Cerebellum (tissue), 4 donors: ENCODE measurements at places on chromosomes 4 and X.

- no peak for DNase-seq
Observed at GRCh38 chrX:119763836-119764387, 5.5 kb downstream of the SOWAHD start.

GRCh38 chr4:2871466-2871865 is 27.8 kb downstream of the ADD1 start:
- no peak for DNase-seq

GRCh38 chr4:125283707-125284279 is 31.0 kb upstream of the FAT4 start:
- no peak for DNase-seq

- DNase-seq = no peak
Observed at GRCh38 chr4:87498446-87498900, 30.7 kb downstream of the SPARCL1 start.

DNA sequence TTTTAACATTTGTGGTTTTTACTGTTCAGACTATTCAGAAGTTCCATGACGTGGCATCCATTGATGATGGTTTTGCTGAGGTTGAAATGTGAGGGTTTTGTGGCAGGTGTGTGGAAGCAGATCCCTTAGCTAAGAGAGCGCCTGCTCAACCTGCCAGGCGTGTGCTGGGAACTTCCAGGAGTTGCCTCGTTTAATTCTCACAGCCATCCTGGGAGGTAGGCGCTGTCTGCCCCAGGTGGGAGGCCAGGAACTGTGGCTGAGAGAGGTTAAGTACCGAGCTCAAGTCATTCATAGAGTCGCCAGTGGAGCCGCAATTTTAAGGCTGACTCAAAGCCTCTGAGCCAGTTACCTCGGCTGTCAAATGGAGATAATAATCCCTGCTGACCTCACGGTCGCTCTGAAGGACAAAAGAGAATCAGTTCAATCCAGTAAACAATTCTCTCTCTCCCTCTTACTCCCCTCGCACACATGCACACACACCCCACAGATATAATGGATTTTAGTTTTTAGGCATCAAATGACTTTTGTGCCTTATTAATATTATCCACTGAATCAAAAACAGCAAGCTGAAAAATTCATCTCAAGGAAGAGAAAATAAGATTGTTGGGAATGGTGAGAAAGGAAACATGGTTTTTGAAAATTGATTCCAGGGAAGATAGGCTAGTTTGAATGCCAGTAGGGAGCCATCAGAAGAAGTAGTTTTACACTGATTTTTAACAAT is 171.3 kb downstream of the PTTG2 start:
- no peak for DNase-seq

GRCh38 chr4:88457307-88458103 is 586 bp downstream of the HERC5 start:
- peak; percentile 1 for DNase-seq

GRCh38 chrX:66043584-66043983 is 3.7 kb upstream of the VSIG4 start:
- no peak for DNase-seq

DNA sequence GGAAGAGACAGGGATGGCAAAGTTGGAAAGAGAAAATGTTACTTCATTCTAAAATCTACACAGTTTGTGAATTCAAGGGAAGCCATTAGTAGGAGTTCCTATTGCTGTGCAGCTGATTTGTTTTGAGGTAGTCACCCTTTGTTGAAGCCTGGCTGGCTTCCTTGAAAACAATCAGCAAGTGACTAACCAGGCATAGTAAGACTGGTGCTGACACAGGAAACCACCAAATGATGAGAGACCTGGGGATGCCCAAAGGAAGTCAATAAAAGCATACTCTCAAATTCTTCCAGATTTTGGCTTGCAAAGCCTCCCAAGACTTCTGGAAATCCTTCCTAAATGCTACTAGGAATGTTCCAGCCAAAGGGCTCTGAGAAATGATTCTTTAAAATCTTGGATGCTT is 23.9 kb upstream of the PRDM8 start:
- no peak for DNase-seq

DNA sequence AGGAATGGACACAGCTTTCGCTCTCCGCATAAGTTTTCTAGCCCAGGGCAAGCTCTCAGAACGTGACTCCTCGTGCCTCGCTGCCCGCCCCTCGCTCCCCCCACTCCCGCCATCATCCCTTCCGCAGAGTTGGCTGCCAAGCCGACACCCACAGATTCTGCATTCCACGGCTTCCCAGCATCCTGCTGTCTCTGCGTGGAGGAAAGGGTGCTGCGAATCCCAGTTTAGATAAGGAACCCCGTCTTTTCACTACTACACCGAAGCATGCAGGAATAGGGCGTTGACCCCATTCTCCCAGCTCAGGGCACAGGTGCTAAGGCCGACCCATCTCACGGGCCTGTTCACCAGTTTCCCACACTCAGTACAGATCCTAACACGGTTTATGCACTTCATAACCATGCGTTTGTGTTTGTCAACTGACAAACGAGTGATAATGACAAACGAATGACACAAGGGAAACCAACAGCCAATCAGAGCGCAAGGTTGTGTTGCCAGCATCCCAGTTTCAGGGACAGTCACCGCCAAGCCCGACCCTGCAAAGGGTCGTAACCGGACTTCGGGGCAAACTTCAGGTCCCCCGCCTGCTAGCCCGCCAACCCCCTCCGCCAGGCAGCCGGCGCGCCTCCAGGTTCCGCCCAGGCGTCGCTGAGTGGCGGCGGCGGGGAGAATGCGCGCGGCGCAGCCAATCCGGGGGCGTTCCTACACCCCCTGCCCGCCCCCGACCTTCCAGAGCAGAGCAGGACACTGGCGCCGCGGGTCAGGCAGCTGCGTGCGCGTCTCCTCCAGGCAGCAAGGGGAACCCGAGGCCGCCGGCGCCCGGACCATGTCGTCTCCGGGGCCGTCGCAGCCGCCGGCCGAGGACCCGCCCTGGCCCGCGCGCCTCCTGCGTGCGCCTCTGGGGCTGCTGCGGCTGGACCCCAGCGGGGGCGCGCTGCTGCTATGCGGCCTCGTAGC is at the start of gene CYP2U1:
TSS of gene CYP2U1 (plus strand) at position 729 of the 954 bp plus-strand sequence. CDS start at position 824, 95 bp downstream.
- peak; percentile 90 for DNase-seq

DNA sequence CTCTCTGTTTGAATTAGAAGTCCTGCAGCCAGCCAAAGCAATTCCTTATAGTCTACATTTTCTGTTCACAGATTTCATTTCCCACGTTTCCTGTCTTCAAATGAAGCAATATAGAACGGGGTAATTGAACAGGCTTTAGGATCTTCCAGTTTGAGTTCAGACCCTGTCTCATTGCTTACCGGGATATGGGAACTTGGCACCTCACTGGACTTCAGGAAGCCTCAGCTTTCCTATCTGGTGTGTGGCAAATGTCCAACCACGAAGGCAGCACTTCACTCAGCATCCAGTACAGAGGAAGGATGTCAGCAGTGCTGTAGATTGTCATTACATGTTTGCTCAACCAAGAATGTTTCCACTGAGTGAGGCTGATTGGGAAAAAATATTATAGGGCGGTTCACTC is 271.1 kb upstream of the ZFP42 start:
- DNase-seq = no peak

GRCh38 chr4:179624768-179625181 is 2182.5 kb upstream of the AGA start:
- DNase-seq = no peak

- no peak for DNase-seq
Observed at GRCh38 chrX:12673487-12673886, 117.7 kb upstream of the PRPS2 start.

DNA sequence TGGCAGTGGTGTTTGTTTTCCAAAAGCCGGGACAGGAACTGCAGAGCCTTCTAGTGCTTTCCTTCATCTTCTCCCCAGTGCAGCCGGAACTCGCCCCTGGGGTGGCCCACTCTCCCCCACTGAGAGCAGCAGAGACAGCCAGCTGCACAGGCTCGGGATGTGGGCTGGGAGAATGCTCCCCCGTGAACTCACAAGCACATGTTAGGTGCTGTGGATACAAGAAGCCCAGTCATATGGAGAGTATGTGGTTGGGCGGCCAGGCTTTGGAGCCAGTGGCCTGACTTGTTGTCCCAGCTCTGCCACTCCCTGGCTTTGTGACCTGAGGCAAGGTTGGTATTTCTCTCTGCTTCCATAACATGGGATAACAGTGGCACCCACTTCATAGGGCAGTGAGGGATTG is 9.4 kb upstream of the KIAA0232 start:
- DNase-seq = no peak

GRCh38 chr4:26985873-26986272 is 125.2 kb downstream of the STIM2 start:
- DNase-seq = no peak
